Mesothelial cell of epicardium (in vitro differentiated cells): ENCODE measurements at places on chromosomes 6 and 20.

DNA sequence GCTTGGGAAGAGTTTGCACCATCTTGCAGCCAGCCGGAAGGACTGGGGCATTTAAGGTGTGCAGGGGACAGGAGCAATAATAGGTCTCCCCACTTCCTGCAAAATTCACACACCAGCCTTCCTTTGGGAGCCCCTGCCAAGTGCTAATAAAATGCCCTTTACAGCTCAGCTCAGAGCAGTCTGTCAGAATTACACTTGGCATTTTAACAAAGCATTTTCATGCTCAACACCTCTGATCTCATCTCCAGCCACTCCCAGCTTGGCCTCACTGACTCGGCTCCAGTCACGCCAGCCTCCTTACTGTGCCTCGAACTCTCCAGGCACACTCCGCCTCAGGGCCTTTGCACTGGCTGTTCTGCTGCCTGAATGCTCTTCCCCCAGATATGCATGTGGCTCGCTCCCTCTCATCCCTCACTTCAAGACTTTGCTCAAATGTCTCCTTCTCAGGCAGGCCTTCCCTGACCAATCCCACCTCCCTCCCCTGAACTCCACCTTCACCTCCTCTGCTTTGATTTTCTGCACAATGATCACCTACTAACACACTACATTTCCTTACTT, 43.7 kb downstream of the GRM4 start:
- H3K27me3 ChIP-seq = peaks cover 8% of the 10 kb centered on the region
- H3K4me3 ChIP-seq = no peak overlapping the region
- H3K27ac ChIP-seq = no peak overlapping the region

DNA sequence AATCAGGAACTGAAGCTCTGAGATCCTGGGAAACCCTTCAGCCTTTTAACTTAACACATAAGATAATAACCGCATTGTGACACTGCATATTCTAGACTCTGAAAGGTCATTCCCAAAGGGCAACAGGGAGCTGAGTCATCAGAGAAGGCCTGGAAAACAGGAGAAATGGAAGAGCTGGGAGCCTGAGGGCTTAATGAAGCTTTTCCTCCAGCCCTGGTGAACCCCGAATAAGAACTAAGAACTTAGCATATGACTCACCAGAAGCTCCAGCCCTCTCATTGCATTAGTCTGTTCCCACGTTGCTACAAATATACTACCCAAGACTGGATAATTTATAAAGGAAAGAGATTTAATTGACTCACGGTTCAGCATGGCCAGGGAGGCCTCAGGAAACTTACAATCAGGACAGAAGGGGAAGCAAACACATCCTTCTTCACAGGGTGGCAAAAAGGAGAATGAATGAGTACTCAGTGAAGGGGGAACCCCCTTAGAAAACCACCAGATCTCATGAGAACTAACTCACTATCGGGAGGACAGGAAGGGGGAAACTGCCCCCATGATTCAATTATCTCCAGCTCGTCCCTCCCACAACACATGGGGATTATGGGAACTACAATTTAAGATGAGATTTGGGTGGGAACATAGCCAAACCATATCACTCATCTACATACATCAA, 648.5 kb downstream of the TFAP2A start:
- H3K4me1 ChIP-seq = peaks cover 26% of the 10 kb centered on the region
- H3K36me3 ChIP-seq = no peaks in the 10 kb centered on the region
- no peak for DNase-seq
- H3K4me3 ChIP-seq = no peak overlapping the region

DNA sequence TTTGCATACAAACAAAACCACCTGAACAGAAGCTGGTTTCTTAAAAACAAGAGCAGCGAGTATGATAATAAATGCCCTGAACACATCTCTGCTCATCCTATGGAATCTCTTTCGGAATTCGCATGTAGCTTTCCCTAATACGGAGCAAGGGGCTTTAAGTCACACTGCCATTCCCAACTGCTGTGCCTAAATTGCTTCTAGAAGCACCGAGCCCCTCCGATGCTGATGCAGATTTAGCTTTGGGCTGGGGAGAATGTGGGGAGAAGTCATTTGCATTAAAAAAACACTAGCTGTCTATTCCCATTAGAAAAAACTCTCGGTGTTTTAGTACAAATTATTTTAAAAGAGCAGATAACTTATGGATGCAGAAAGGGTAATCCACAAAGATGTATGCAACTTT, 76.9 kb downstream of the CD83 start:
- H3K4me1 ChIP-seq = no peaks in the 10 kb centered on the region
- peaks cover 49% of the 10 kb centered on the region for H3K27me3 ChIP-seq
- H3K27ac ChIP-seq = no peak overlapping the region
- H3K36me3 ChIP-seq = no peaks in the 10 kb centered on the region

- peak overlapping the region; percentile 98 for H3K27ac ChIP-seq
- peak overlapping the region; percentile 95 for H3K4me3 ChIP-seq
- H3K4me1 ChIP-seq = peaks cover 72% of the 10 kb centered on the region
- peaks cover 76% of the 10 kb centered on the region for H3K36me3 ChIP-seq
- DNase-seq = no peak
These were observed 3.4 kb upstream of the ZNFX1 start for GRCh38 chr20:49281059-49281912.

GRCh38 chr6:132648356-132648755, 10.6 kb downstream of the TAAR1 start:
- H3K27ac ChIP-seq = no peak overlapping the region
- no peak for DNase-seq
- H3K4me1 ChIP-seq = no peaks in the 10 kb centered on the region
- H3K36me3 ChIP-seq = no peaks in the 10 kb centered on the region
- H3K4me3 ChIP-seq = no peak overlapping the region
- H3K27me3 ChIP-seq = no peaks in the 10 kb centered on the region

- peaks cover 5% of the 10 kb centered on the region for H3K4me1 ChIP-seq
- H3K27me3 ChIP-seq = no peaks in the 10 kb centered on the region
- H3K4me3 ChIP-seq = no peak overlapping the region
- no peak overlapping the region for H3K27ac ChIP-seq
- H3K36me3 ChIP-seq = peaks cover 3% of the 10 kb centered on the region
- DNase-seq = no peak
These were observed 3.1 kb upstream of the CEBPB start for GRCh38 chr20:50187403-50188051.

GRCh38 chr20:35838205-35838604, 66.4 kb downstream of the PHF20 start:
- no peaks in the 10 kb centered on the region for H3K27me3 ChIP-seq
- H3K4me3 ChIP-seq = no peak overlapping the region
- H3K27ac ChIP-seq = no peak overlapping the region
- no peak for DNase-seq
- H3K36me3 ChIP-seq = peaks cover 19% of the 10 kb centered on the region

- H3K4me1 ChIP-seq = peaks cover 7% of the 10 kb centered on the region
- H3K4me3 ChIP-seq = no peak overlapping the region
These were observed 248.6 kb downstream of the HIVEP2 start for GRCh38 chr6:142696123-142697000.

GRCh38 chr6:26215585-26216358, 128.5 kb downstream of the HFE start:
- no peak overlapping the region for H3K27ac ChIP-seq
- no peak overlapping the region for H3K4me3 ChIP-seq
- DNase-seq = no peak
- H3K27me3 ChIP-seq = no peaks in the 10 kb centered on the region
- peaks cover 21% of the 10 kb centered on the region for H3K4me1 ChIP-seq

DNA sequence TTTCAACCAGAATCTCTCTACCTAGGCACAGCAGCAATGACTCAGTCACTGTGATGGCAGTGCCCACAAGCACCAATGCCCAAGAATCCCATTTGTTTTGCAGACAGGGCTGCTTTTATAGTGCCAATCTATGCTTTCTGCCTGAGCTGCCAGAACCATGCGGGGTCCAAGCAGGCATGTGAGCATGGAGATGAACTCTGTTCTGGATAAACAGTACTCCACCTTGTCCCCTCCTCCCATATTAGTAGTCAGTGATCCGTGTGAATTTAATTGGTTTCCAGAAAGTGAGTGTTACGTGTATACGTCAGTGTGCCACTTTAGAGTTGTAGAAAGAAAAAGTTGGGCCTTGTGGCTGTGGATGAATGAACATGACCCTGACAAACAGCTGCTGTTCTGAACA, 79.4 kb downstream of the SASH1 start:
- H3K27ac ChIP-seq = peak overlapping the region; percentile 44
- no peak overlapping the region for H3K4me3 ChIP-seq
- DNase-seq = no peak
- no peaks in the 10 kb centered on the region for H3K36me3 ChIP-seq
- H3K27me3 ChIP-seq = no peaks in the 10 kb centered on the region
- H3K4me1 ChIP-seq = peaks cover 21% of the 10 kb centered on the region

DNA sequence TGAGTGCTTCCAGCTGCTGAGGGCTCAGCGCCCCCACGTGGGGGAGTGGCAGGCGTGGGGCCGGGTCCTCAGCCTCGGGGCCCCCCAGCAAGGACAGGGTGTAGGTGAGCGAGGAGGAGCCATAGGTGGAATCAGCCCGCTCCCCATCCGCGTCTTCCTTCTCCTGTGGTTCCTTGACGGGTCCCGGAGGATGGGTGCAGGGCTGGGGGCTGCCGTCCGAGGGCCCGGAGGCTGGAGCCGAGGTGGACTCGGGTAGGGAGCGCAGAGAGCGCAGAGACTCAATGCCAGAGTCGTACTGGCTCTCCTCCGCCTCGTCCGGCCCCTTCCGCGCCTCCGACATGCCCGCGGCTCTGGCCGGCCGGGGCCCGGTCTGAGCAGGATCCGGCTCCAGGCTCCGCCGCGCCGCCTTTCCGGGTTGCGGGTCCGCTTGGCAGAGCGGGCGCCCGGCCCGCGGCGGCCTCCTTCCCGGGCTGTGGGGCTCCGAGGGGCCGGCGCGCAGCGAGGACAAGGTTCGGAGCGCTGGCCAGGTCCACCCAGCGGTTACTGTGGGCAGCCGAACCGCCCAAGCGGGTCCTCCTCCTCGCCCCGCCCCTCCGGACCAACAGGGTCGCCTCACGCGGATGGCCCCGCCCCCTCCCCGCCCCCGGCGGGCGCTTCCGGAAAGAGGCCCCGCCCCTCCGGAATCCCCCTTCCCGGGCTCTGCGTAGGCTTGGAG, at the start of gene NFKBIE:
Gene NFKBIE (minus strand): TSS at position 545 of the 715 bp plus-strand sequence. CDS start 205 bp downstream, at position 340.
- H3K4me1 ChIP-seq = peaks cover 31% of the 10 kb centered on the region
- peak; percentile 96 for DNase-seq
- peak within 1 kb of the TSS; percentile 82 for H3K4me3 ChIP-seq
- no peaks in the 10 kb centered on the region for H3K36me3 ChIP-seq
- peaks cover 31% of the 10 kb centered on the region for H3K27me3 ChIP-seq

- H3K27me3 ChIP-seq = no peaks in the 10 kb centered on the region
- no peaks in the 10 kb centered on the region for H3K36me3 ChIP-seq
- peaks cover 27% of the 10 kb centered on the region for H3K4me1 ChIP-seq
- no peak for DNase-seq
These were observed 541.5 kb downstream of the CD83 start for GRCh38 chr6:14658886-14659561.

- peaks cover 1% of the 10 kb centered on the region for H3K36me3 ChIP-seq
- no peak overlapping the region for H3K4me3 ChIP-seq
- DNase-seq = no peak
- H3K27me3 ChIP-seq = peaks cover 46% of the 10 kb centered on the region
- H3K27ac ChIP-seq = no peak overlapping the region
These were observed 4.3 kb downstream of the GFRA4 start for GRCh38 chr20:3658716-3659491.

- no peak for DNase-seq
- H3K27me3 ChIP-seq = peaks cover 10% of the 10 kb centered on the region
- no peak overlapping the region for H3K27ac ChIP-seq
- H3K4me3 ChIP-seq = no peak overlapping the region
- H3K36me3 ChIP-seq = no peaks in the 10 kb centered on the region
These were observed 548.5 kb downstream of the CD83 start for GRCh38 chr6:14665827-14666724.

DNA sequence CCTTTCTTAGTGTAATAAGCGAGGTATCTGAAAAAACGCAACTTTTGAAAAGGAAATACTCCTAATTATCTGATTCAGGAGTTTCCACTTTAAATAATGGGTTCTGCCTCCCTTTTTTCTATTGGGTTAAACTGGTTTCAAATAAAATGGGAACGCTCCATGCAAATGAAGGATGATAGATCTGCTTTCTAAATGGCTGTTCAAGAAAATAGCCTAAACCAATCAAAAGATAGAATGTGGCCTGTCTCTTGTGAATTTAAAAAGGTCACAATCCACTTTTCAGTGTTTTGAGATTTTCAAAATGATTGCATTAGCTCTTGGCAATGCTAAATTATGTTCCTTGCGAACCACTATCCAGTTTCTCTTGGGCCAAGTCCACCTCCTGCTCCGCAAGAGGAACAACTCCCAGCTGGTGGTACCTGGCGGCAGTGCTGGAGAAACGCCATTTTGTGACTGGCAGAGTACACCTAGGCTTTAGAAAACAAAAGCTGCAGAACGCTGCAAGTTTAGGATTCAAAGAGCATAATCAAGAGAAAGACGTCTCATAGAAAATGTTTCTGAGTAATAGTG, 56.7 kb downstream of the TRIM38 start:
- peak overlapping the region; percentile 36 for H3K4me3 ChIP-seq
- no peaks in the 10 kb centered on the region for H3K36me3 ChIP-seq
- no peak for DNase-seq
- no peaks in the 10 kb centered on the region for H3K27me3 ChIP-seq
- peak overlapping the region; percentile 53 for H3K27ac ChIP-seq

DNA sequence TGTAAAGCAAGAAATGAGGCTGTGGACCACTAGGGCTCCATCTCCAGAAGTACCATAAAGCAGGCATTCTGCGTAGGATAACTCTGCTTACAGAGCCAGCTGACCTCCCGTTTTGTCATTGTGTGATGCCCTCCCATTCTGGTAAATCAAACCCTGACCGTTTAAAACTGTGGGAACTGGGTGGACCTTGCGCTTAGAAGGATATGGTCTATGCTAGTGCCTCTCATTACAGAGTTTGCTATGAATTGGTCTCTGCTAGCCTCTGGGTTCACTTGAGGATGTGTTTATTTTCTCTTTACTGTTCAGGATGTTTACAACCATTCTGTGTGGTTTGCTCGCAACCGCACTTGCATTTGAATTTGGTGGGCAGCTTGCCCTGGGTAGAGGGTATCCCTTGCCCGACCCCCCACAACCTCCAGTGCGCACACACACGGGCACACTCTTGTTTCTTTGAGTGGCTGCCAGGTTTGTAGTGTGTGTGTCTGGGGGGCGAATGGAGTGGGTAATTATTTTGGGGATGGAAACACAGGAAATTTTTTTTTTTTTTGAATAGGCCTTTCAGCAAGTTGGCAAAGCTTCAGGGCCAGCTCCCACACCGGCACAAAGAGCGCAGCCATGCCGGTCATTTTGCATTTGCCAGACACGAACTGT, 198.3 kb downstream of the JARID2 start:
- no peak overlapping the region for H3K4me3 ChIP-seq
- DNase-seq = no peak
- peak overlapping the region; percentile 23 for H3K27ac ChIP-seq
- peaks cover 65% of the 10 kb centered on the region for H3K4me1 ChIP-seq

DNA sequence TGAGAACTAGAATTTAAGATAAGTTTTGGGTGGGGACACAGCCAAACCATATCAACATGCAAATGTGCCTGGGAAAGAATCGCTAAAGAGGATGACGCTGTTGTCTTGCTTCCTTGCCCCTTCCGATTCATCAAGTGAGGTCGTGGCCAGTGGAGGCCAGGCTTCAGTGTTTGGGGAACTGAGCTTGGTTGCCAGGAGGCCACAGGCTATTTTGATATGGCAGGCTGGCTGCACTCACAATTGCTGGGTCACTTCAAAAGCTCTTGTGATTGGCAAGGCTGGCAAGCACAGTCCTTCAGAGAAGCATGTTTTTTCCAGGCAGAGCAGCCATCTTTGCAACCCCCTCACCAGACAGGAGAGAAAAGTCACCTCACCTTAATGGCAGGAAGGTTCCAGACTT, 45.8 kb downstream of the SAMD5 start:
- H3K36me3 ChIP-seq = peaks cover 8% of the 10 kb centered on the region
- H3K4me1 ChIP-seq = peaks cover 13% of the 10 kb centered on the region
- H3K4me3 ChIP-seq = no peak overlapping the region
- no peaks in the 10 kb centered on the region for H3K27me3 ChIP-seq

- no peaks in the 10 kb centered on the region for H3K4me1 ChIP-seq
- no peak for DNase-seq
- no peak overlapping the region for H3K27ac ChIP-seq
- H3K27me3 ChIP-seq = no peaks in the 10 kb centered on the region
- H3K36me3 ChIP-seq = no peaks in the 10 kb centered on the region
These were observed 104.4 kb downstream of the MANEA start for GRCh38 chr6:95681736-95682135.
